ENCODE measurements at places on chromosomes 5 and 9.

GRCh38 chr5:163456840-163457239 is 3.1 kb downstream of the NUDCD2 start:
- no peak for DNase-seq

GRCh38 chr5:35046774-35047173 is 975 bp downstream of the AGXT2 start:
- no peak for DNase-seq

DNA sequence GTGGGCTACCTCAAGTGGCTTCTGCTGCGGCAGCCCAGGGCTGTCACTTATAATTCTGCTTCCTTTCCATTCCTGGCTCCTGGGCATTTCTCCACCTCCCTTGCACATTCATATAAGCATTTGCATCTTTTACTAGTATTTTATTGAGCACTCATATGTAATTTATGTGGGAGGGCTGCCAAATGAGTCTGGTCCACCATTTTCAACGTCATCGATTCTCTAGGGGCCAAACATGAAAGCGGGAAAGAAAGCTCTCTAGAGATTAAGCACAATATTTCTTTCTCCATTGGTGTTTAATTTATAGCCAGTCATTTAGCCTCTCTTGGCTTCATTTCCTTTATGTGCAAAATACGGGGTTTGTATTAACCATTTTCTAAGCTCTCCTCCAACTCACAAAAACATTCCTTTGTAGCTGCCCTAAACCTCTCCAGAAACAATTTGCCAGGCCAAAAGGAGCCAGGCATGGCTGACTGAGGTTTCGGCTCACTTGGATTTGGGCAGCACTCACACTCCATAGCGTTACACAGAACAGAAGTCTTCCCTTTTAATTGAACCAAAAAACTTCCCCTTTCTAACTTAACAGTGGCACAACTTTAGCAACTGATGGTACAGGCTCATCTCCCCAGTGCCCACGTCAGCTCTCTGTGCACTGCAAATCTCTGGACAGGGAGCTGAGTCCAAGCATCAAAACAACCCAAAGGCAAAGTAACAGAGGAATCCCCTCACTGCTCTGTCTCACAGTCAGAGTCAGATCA is 183.5 kb downstream of the ROR2 start:
- no peak for DNase-seq

- DNase-seq, result no peak
These were observed 262.5 kb downstream of the GOLPH3 start for GRCh38 chr5:31911291-31912265.

- DNase-seq, result peak; percentile 3
These were observed 1.9 kb upstream of the ANKRD18A start for GRCh38 chr9:38622288-38622674.

DNA sequence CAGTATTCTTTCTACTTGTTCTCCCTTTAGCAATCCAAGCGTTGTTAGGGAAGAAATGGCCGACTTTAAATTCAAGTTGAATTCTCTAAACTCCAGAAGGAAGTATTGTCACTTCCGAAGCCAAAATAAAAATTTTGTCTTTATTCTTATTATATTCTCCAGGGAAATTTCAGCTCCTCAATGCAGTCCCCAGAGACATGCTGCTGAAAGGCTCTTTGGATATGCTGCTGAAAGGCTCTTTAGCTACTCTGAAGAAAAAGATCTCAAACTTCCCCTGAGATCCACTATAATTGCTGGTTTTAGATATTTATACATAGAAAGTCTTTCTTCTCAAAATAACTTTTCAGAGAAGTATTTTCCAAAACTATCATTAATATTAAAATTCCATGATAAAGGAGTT is 92.3 kb upstream of the PARP8 start:
- no peak for DNase-seq

- DNase-seq, result no peak
These were observed 56.1 kb downstream of the WWC1 start for GRCh38 chr5:168347368-168348083.

GRCh38 chr5:55410845-55411244 is 103.1 kb downstream of the MTREX start:
- DNase-seq, result no peak

DNA sequence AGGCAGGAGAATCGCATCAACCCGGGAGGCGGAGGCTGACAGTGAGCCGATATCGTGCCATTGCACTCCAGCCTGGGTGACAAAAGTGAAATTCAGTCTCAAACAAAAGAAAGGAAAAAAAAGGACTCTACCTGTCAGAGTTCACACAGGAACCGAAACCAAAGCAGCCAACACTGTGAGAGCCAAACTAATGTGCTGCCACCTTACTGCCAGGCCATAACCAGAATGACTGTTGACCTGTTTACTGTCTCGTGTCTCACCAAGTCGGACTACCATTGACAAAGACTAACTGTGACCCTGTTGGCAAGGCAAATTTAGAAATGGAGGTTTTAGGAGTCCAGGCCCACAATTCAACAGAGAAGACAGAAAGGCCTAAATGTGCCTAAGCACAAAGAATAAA is 112.4 kb downstream of the ANXA2R start:
- no peak for DNase-seq

- no peak for DNase-seq
These were observed 11.4 kb upstream of the ZDHHC12 start for GRCh38 chr9:128735373-128735772.

- DNase-seq, result no peak
These were observed 148.5 kb downstream of the BNC2 start for GRCh38 chr9:16721972-16722371.

GRCh38 chr9:135664266-135664665 is 1.2 kb downstream of the LCN9 start:
- no peak for DNase-seq

DNA sequence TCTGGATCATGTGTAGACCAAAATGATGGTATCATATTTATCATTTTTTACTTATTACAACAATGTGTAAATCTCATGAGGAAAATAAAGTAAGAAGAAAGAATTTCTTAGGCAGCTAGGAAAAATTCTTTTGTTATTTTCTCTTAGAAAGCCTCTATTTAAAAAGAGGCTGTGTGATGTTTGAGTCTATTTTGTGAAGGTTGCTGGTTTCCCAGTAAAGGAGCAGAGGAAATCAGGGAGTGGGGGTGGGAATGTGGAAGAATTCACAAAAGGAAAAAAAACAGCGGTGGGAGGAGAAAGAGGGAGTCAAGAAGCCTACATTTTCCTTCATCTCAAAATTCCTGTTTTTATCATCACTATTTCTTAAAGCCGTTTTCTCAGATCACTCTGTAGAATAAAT is 20.1 kb downstream of the PTCH1 start:
- DNase-seq, result no peak

DNA sequence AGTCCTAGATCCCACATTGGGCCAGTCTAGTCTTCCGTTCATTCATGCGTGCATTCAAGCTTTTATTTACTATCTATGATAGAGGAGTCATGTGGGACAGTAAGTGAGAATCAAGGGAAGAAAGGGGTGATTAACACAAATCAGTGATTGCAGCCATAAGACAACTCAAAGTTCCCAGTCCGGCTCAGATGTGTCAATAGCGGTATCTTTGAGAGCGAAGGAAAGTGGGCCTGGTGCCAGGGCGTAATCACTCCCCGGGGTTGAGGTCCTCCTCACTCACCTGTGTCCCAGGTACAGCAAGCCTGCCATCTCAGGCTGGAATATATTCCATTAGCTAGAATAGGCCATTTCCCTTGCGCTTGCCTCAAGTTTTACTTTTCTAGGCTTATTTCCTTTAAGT is 196.3 kb downstream of the ATP10B start:
- no peak for DNase-seq

DNA sequence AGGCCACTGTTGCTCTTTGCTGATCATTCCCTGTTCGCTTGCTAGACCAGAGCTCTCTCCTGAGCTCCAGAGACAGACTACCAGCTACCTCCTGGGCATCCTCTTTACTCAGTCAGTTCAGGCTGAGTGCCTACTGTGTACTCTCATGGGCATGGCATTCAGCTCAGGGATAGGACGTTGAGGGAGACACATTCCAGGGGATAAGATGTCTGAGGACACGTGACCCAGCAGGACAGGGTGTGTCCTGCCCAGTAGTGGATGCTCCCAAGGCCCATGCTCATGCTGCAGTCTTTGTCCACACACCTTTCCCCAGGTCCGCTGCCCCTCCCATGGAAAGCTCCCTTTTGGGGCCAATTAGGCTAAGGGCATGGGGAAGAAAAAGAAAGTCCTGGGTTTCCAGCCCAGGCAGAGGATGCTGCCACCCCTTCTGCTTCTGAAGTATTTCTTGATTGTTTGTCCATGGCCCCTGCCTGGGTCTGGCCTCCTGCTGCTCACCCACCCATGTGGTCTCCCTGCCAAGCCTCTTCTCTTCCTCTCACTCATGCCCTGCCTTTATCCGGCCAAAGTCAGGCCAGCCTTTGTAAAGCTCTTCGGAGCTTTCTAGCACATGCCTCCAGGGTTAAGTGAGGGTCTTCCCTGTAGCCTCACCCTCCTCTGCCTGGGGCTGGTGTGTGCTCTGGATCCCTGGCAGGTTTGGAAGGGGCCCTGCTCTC is 60.5 kb upstream of the PITX1 start:
- no peak for DNase-seq

DNA sequence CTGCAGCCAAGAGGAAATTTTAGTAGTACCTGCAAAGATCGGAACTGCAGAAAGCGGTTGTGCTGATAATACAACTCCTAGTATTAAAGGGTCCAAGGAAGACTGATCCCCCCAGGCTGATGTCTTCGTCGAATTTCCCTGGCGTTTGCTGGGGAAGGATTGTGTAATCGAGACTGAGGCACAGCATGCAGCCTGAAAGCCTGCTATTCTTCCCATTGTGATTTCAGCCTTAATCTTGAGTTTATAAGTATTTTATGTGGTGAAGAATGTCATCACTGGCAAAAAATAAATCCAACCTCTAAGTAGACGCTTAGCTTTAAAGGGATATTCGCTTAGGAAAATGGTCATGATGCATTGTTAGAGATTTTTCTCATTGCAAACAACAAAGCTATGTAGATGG is 21.3 kb upstream of the LMX1B start:
- DNase-seq, result no peak

DNA sequence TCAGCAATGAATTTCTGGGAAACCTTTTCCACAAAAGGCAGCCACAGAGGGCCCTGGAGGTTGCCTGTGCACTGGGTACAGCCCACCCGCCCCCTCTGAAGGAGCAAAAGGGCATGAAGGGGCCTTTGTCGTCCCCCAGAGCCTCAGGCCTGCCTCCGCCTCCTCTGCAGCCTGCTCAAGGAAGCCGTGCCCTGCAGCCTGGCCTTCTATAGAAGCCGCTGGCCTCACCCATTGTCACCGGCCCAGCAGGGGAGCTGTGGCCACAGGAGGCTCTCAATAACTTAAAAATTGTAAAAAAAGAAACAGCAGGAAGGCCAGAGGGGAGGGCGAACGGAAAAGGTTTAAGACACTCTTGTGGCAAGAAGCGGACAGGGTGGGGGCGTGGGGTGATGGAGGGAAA is 213.3 kb downstream of the IRX2 start:
- DNase-seq, result no peak

DNA sequence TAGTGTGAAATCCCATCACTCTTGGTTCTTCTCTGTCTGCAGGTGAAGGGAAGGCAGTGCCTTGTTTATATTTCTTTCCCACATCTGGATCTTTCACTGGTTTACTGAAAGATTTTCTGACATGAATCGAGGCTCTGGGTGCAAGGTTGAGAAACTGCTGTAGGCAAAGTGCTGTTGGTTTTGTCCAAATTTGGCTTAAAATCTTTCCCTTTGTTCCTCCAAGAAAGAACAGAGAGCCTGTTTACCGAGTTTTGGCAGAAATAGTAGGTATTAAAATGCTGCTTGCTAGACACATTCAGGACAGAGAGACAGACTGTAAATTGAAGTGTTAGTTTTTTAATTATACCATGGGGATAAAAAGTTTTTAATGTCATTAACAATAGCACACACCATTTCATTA is 21.5 kb downstream of the SKP2 start:
- no peak for DNase-seq

DNA sequence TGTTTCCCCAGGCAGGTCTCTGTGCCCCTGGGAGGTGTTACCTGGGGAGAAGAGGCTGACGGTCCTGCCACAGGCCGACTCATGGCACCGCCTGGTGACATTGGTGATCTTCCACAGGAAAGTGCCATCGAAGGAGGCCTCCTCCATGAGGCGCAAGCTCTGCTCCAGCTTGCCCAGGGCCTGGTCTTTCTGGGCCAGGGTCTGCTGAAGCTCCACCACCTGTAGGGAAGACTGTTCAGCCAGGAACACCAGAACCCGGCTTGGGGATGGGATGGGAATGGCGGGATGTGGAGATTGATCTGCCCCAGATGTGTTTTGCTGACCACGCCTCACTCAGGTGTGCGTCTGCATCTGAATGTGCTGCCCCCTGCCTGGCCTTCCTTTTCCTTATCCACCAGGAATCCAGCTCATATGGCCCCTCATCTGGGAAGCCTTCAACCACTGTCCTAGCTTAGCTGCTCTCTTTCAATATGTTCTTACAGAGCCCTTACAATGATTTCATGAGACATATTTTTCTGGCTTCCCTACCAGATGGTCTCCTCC is 15.2 kb downstream of the TRAF1 start:
- DNase-seq, result no peak

GRCh38 chr5:14364096-14364495 is 217.5 kb upstream of the OTULINL start:
- no peak for DNase-seq

DNA sequence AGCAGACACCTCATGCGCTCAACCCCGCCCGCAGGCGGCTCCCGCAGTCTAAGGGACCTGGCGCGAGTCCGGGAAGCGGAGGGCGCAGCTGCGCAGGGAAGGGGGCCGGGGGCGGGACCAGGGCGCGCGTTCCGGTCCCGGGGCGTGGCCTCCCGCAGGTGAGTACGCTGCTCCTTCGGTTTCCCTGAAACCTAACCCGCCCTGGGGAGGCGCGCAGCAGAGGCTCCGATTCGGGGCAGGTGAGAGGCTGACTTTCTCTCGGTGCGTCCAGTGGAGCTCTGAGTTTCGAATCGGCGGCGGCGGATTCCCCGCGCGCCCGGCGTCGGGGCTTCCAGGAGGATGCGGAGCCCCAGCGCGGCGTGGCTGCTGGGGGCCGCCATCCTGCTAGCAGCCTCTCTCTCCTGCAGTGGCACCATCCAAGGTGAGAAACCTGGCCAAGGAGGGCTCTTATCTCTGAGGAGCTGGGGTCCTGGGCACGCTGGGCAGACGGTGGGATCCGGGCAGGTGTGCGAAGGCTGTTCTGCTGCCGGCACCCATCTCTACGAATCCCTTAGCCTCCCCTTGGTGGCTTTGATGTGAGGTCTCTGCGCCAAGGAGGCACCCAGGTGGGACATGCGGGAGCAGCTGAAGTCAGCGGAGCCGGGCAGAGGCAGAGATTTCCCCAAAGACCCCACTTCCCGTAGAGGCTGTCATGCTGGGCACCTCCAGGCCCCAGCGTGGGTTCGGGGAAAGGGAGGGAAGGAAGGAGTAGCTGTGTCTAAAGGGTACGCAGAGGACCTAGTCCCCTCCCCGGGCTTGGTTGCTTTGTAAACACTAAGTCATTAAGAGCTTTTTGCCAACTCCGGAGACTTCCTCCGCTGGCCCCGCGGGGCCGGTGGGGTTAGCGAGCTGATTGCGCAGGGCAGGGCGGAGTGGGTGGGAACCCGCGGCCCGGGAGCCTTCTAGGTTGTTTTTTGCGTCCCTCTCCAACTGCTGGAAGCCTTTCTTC is at the start of gene F2RL1:
Gene F2RL1 (plus strand): TSS at position 187 of the 988 bp plus-strand sequence. CDS start 153 bp downstream, at position 340.
- peak; percentile 10 for DNase-seq

GRCh38 chr5:118029807-118030206 is 958.5 kb downstream of the DTWD2 start:
- DNase-seq, result no peak

- no peak for DNase-seq
These were observed 549.0 kb upstream of the NUDT12 start for GRCh38 chr5:104111632-104112031.
